ENCODE measurements at places on chromosomes 11 and 22. TPM values are rescaled to one million over a fixed set of nuclear protein-coding genes. Genes with fewer than 3 reads are reported as not detected.
A peak's percentile ranks its signal among the peaks of the same experiment; 100 is the strongest.

GRCh38 chr11:12902791-12903486, 106.2 kb upstream of the RASSF10 start:
- H3K4me1 ChIP-seq, result no peaks in the 10 kb centered on the region
- peaks cover 3% of the 10 kb centered on the region for H3K36me3 ChIP-seq
- H3K27me3 ChIP-seq, result no peaks in the 10 kb centered on the region
- H3K4me3 ChIP-seq, result no peak overlapping the region
- DNase-seq, result no peak

Gene MMP26
- total RNA-seq, result not detected

DNA sequence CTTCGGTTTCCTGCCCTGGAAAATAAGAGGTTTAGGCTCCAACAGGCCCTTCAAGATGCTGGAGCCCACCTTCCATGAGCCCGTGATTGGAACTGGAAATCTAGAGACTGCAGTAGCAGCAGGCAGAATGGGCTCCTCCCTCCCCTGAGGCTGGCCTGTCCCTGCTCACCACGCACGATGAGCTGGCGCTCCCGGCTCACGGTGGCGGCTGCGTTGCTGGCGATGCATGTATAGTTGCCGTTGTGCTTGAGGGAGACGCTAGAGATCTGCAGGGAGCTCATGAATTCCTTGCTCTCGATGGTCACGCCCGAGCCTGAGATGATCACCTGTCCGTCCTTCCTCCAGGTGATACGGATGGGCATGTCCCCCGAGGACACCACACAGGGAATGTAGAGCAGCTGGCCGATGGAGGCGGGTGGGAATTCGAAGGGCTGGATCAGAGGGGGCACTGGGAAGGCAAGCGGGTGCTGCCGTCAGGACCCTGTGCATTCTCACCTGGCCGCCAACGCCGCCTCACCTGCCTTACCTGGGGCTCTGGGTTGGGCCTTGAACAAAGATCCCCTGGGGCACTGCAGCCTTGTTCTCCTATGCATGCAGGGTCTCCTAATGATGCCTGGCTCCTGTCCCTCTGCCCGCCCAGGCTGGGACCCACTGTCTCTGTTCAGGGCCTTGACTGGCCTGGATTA, 177.8 kb downstream of the CEP164 start:
- no peaks in the 10 kb centered on the region for H3K4me1 ChIP-seq
- no peaks in the 10 kb centered on the region for H3K27me3 ChIP-seq
- DNase-seq, result no peak
- H3K36me3 ChIP-seq, result no peaks in the 10 kb centered on the region

DNA sequence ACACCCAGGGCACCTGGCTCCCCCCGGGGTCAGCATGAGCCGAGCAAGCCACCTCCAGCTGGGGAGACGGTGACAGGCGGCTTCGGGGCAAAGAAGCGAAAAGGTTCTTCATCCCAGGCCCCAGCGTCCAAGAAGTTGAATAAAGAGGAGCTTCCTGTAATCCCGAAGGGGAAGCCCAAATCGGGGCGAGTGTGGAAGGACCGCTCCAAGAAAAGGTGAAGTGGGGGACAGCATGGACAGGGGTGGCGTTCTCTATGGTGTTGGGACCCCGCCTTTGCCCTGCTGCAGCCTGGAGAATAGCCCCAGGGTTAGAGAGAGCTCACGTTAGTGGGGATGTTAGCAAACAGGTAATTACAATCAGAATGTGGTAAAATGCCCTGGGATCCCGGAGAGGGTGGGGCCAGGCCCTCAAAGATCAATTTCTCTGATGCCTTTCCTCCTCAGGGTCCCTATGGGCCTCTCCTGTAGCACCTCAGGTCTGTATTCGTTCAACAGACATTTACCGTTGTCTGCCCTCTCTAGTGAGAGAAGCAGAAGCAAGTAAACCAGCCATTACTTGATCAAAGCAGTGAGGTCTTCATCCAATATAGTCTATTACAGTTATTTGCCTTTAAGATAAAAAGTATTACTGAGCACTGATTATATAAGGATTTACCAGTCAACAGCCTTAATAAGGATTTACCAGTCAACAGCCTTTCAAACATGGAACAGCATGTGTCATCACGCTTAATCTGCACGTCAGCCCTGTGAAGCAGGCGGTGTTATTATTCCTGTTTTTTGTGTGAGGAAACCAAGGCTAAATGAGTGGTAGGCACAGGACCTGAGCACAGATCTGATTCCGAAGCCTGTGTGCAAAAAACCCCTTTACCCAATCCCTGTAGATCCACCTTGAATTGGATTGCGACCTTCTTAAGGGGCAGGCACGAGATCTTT, 1.0 kb downstream of the CCDC86 start:
- DNase-seq, result no peak
- H3K4me3 ChIP-seq, result peak overlapping the region; percentile 89
- no peaks in the 10 kb centered on the region for H3K36me3 ChIP-seq
- peaks cover 25% of the 10 kb centered on the region for H3K4me1 ChIP-seq
- no peaks in the 10 kb centered on the region for H3K27me3 ChIP-seq

- H3K27me3 ChIP-seq, result no peaks in the 10 kb centered on the region
- no peaks in the 10 kb centered on the region for H3K36me3 ChIP-seq
- H3K27ac ChIP-seq, result no peak overlapping the region
- no peak for DNase-seq
- no peaks in the 10 kb centered on the region for H3K4me1 ChIP-seq
- H3K4me3 ChIP-seq, result no peak overlapping the region
These were observed 44.9 kb downstream of the SCUBE1 start for GRCh38 chr22:43298062-43298801.

Gene EIF3D
- 151 TPM for total RNA-seq

- H3K36me3 ChIP-seq, result no peaks in the 10 kb centered on the region
- H3K27ac ChIP-seq, result no peak overlapping the region
- H3K4me1 ChIP-seq, result no peaks in the 10 kb centered on the region
- no peak for DNase-seq
- no peak overlapping the region for H3K4me3 ChIP-seq
- H3K27me3 ChIP-seq, result no peaks in the 10 kb centered on the region
These were observed 458.4 kb downstream of the MIAT start for GRCh38 chr22:27115816-27116256.

GRCh38 chr11:78298291-78298771, 109.6 kb downstream of the USP35 start:
- H3K27me3 ChIP-seq, result no peaks in the 10 kb centered on the region
- peaks cover 3% of the 10 kb centered on the region for H3K4me1 ChIP-seq
- H3K36me3 ChIP-seq, result no peaks in the 10 kb centered on the region
- no peak overlapping the region for H3K27ac ChIP-seq
- no peak overlapping the region for H3K4me3 ChIP-seq
- DNase-seq, result no peak

Gene CDPF1
- total RNA-seq, result 11.2 TPM

DNA sequence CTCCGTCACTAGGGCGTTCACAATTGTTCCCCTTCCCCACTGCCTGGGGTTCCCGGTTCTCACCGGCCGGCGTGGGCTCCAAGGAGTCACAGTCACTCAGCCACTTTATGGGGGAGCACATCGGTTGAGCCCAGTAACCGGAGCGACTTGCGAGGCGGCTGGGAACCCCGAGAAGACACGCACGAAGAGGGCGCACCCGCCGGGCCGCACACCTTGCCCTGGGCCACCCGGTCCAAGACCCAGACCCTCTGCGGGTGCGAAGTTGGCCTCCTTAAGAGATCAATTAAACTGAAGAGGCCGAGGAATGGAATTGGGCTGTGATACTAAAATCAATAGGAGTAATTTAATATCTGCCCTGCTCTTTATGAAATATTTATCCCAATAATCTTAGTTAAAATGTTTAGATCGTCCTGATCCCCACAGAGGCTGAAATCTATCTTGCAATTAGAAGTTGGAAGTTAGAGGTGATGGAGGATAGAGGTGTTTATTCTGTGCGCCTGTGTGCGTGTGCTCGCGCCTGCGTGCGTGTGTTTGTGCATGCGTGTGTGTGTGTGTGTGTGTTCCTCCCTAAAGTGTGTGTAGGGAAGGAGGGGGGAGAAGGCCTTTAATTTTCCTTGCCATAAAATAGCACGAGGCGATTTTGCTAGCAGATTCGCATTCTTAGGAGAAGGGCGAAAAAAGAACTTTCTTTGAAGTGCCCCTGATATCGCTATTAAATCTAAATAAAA, 954 bp upstream of the MN1 start:
- no peaks in the 10 kb centered on the region for H3K36me3 ChIP-seq
- 0 out of 2 replicates have a peak, but pooled peaks cover 4% of the 10 kb centered on the region for H3K4me1 ChIP-seq
- H3K4me3 ChIP-seq, result peak overlapping the region; percentile 53
- DNase-seq, result no peak
- H3K27me3 ChIP-seq, result no peaks in the 10 kb centered on the region
- no peak overlapping the region for H3K27ac ChIP-seq

All from Panc1 (cell line).